CD4-positive, alpha-beta T cell treated with Interferon alpha-2 for 1 hour (primary cell): ENCODE measurements at places on chromosomes 3 and 15.

DNA sequence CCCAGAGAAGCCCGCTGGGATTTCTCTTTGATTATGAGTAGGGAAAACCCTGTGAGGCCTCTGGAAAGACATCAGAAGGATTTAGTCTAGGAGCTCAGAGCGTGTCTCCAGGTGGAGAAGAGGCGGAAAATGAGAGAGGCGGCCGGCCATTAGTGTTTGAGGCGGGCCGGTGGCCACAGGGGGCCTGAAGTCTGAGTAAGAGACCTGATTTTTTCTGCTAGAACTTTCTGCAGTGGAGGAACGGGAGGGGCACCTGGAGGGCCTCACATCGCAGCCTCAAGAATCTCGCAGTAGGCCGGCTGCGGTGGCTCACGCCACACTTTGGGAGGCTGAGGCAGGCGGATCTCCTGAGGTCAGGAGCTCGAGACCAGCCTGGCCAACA is 28.5 kb downstream of the KLHDC8B start:
- no peak for DNase-seq

GRCh38 chr15:100588638-100589242 is 13.2 kb downstream of the LINS1 start:
- DNase-seq: no peak

DNA sequence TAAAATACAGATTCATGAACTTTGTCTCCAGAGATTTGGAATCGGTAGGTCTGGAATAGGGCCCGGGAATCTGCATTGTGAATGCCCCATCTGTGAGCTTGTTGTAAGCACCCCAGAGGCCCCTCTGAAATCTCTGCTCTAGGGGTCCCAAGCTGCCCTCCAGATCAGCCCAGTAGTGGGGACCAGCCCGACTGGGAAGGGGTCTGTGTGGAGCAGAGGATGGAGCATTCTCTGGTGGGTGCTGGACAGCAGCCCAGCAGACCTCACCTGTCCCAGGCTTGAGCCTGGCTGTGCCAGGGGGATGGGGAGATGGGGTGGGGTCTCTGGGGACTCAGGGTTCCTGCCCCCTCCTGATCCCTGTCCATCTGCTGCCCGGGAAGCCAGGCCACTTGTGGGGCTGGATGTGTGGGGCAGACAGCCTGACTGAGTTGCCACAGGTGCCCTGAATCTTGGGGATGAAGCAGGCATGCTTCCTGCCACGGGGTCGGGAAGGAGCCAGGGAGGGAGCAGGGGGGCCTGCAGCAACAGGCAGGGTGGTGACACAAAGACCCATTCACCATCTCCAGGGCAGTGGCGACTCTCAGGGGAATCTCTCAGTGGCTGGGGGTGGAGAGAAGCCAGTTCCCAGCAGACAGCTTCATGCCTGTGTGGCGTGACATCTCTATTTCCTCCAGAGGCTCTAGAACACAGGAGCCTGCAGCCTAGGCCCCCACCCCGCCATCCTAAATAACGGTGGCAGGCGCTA is 99.3 kb downstream of the WNT7A start:
- no peak for DNase-seq

- DNase-seq: no peak
These were observed 2.4 kb downstream of the FYTTD1 start for GRCh38 chr3:197752107-197752506.

DNA sequence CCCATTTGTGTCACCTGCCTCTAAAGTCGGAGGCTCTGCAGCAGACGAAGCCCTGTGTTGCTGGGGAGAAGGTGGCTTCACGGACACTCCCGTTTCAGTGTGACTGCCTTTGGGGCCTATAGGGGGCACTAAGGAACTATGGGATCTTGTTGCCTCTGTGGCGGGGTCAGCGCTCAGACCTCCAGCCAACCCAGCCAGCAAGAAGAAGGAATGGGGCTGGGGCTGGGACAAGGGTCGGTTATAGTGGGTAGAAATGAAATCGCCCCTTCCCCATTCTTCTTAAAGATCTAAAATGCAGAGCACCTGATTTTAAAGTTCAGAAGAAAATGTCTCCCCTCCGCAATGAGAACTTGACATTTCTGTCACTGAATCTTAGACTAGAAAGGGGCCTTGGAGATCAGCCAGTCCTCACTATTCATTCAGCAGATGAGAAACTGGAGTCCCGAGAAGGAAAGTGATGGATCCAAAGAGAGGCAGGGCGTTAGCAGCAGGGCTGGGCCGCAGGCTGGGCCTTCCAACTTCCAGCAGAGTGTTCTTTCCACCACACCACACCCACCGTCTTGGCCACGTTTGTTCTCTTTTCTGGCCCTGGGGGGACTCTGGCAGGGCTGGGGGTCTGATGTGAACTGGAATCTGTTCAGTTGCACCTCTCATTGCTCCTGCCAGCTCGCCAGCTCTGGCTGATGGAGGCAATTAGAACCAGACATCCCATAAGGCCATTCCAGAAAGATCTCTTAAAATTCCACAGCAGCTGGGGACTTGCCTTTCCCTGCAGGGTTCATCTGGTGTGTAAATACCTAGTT is 195.4 kb downstream of the OPA1 start:
- DNase-seq: peak; percentile 7

DNA sequence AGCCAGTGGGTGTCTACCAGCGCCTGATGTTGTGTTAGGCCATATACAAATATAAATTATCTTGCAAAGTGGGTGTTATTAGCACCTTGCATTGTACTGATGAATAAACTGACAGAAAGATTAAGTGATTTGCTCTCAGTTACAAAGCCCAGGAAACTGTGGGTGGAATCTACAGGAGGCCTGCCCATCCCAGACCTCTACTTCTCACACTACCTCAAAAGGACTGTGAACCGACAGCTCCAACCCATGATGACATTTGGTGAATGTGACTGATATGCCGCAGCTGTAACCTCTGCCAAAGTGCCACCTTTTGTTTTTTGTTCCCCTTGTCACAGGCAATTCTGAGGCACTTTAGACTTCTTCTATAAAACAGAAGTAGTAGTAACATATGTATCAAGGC is 43.7 kb upstream of the KCNMB2 start:
- DNase-seq: no peak

DNA sequence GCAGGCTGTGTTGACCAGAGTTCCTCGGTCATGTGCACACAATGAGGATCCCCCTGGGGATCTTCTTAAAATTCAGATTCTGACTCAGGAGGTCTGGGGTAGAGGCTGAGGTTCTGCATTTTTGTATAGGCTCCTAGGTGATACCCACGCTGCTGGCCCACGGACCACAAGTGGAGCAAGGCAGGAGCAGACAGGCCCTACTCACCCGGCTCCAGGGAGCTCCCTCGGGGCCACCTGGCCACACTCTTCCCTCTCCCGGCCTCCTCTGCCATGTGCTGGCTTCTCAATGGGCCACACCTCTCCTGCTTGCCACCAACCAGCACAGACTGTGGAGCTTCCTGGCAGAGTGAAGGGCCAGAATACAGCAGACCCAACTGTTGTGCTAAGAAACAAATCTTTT is 23.9 kb downstream of the GP9 start:
- no peak for DNase-seq

DNA sequence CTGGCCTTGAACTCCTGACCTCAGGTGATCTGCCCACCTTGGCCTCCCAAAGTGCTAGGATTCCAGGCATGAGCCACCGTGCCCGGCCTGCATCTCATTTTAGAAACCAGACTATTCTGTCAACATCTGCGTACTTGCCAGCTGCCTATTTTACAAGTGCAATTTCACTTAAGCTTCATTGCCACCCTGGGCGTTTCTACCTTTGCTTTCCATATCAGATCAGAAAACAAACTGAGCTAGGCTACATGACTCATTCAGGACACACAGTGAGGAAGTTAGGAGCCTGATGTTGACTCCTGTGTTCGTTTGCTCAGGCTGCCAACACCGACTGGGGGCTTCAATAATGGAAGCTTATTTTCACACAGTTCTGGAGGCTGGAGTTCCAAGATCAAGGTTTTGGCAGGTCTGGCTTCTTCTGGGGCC is 42.3 kb upstream of the KLHL25 start:
- DNase-seq: no peak

DNA sequence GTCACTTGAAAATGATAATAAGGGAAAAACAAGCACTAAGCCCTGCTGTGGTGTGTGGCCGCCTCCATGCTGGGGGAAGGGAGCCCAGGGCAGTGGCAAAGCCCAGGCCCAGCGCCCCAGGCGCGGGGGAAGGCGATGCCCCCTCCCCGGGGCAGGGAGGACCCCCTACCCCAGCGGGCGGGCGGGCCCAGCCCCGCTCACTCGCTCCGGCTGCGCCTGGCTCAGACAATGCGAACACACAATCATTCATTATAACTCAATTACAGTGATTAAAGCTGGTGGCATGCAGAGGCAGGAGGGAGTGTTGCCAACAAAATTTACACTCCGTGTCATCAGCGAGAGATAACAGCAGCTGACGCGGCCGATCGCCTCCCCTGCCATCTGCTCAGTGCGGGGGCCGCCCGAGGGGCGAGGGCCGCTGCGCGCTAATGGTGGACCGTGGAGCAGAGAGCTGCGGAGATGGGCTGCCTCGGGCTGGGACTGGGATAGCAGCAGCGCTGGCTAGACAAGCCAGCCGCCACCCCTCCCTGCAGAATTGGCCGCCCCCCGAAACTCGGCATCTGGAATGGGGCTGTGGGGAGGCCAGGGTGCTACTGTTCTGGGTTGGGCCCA is 64.1 kb downstream of the TLE3 start:
- no peak for DNase-seq

- no peak for DNase-seq
These were observed 214.9 kb downstream of the TCF12 start for GRCh38 chr15:57133127-57133968.

DNA sequence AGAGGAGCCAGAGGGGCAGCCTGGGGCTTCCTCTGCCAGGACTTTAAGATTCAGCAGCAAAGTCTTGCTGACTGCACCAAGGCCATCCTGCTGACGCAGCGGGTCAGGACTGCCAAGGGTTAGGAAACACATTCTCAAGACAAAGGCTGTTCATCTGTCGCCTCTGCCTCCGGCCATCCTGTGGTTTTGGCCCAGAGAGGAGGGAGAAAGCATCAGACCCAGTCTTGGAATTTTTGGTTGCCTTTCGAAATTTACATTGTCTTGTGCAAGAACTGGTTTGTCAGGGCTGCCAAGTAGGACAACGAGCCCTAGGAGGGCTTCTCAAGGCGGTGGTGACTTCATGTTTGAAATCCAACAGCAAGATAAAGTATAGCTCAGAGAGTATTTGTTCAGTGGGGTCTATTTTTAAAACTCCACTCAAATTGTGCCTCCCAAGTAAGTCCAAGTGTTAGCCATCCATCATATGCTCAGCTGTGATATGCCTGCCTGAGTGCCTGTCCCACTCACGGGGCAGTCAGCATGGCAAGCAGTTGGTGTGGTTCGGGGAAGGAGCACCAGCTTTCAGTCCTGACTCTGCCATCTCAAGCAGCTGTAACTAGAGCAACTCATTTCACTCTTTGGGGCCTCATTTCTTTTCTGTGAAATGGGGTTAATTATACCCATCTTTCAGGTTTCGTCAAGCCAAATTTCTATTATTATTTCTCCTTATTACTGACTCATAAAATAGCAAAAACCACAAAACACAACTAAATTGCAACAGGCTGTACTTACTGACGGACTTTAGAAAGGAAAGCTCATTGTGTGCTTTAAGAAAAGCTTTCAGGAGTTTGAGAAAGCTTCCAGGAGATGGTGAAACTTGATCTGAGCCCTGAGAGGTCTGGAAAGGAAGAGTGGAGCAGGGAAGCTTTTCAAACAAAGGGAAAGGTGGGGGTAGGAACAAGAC is 42.4 kb upstream of the RHO start:
- DNase-seq: no peak

DNA sequence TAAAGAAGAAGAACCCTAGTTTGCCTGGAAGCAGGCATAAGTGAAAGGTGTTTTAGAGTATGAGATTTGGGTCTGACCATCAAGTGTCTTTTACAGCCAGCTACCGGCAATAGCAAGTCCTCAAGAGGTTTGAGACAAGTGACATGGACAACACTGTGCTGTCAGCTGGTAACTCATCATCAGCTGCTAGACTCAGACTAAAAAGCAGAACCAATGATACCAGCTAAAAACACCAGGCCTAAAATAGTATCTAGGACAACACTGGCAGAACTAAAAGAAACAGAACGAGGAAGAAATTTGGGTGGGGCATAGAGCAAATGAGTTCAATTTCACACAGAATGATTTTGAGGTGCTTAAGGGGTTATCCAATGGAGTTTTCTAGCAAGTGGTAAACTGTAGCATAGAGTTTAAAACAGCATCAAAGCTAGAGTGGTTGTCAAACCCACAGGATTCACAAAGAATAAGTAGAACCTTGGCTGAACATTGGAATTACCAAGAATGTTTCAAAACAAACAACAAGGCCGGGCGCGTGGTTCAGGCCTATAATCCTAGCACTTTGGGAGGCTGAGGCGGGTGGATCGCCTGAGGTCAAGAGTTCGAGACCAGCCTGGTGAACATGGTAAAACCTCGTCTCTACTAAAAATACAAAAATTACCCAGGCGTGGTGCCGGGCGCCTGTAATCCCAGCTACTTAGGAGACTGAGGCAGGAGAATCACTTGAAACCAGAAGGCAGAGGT is 3.9 kb downstream of the CIAO2A start:
- DNase-seq: no peak

- no peak for DNase-seq
These were observed 28.8 kb downstream of the MTMR10 start for GRCh38 chr15:30962659-30963058.

DNA sequence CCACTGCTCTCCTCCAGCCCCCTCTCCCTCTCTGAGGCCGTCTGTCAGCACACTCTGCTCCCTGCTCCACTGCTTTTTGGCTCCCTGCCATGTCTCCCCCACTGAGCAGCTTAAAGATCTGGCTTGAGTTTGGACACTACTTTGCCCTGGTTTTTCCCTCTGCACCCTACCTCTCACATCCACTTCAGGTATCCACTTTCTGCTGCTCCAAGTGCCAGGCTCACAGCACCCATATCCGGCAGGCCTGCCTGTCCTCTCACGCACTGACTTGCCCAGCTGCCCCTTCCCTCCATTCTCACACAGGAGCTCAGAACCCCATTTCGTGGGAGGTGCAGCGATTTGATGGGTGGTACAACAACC is 3.7 kb downstream of the DUOX1 start:
- DNase-seq: no peak

DNA sequence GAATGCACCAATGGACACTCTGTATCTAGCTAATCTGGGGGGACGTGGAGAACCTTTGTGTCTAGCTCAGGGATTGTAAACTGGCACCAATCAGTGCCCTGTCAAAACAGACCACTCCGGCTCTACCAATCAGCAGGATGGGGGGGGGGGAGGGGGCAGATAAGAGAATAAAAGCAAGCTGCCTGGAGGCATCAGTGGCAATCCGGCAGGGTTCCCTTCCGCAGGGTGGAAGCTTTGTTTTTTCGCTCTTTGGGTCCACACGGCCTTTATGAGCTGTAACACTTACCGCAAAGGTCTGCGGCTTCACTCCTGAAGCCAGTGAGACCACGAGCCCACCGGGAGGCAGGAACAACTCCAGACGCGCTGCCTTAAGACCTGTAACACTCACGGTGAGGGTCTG is 827.1 kb downstream of the PLOD2 start:
- no peak for DNase-seq

DNA sequence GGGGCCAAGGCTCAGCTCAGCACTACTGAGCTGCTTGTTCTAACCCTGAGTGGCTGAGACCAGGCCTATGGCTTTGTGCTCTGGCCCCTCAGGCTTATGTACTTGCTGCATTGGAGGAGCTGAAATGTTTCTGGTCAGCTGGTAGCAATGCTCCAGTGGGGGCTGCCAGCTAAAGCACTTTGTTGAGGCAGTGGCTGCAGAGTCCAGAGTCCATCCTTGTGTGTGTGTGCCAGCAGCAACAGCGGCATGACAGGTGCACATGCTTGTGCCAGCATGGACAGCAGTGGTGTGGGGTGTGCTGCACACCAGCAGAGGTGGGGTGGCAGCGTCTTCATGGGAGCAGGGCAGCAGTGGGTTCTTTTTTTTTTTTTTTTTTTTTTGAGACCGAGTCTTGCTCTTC is 169.1 kb downstream of the VPS8 start:
- no peak for DNase-seq

GRCh38 chr3:11522953-11523571 is 120.7 kb downstream of the VGLL4 start:
- DNase-seq: no peak
